ENCODE measurements at places on chromosomes 2 and 18.

DNA sequence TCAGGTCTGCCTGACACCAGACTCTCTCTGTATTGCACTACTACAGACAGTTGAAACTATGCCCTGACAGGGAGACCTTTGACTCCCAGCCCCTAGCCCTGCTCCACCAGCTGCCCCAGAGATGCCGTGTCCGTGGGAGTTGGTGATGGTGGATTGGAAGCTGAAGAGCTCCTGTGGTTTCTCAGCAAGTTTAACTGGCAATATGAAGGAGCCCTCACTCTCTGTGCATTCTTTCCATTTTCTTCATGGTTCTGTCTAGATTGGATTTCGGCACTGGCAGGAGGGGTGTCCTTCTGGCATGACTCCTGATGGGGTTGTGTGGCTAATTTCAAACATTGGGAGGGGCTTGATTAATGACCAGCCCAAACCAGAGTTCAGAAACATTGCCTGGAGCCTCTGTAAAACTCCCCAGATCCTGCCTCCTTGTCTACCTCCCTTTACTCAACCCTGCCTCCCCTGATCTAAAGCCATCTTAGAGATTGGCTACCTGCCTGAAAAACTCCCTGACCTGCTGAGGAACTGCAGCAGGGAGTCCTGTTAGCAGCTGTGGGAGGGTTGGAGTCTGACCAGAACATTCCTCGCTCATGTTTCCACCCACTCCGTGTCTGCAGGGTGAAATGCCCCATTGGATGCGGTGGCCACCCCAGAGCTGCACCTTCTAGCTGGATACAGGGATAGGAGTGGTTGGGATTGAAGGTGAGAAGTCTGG lies 206.9 kb upstream of the SPRED2 start:
- DNase-seq = peak; percentile 61

DNA sequence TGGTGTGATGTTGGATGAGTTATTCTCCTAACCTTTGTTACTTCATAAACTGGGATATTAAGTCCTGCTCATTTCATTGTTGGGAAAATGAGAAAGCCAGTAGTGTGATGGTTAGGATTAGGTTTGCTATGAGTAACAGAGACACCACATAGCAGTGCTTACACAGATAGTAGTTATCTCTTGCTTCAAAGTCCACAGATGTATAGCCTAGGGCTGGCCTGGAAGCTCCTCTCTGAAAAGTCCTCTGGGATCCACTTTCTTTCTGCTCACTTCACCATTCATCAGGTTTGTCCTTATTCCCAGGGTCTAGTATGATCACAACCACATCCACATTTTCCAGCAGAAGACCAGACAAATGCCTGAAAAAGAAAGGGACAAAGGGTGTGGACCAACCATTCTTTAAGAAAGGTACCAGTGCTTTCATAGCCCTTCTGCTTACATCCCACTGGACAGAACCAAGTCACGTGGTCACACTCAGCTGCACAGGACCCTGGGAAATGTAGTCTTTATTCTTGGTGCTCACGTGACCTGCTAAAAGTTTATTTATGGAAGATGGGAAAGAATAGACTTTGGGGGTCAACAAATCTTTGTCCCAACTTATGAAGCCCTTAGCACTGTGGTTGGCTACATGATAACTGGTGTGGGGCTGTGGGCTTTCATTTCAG lies 108.9 kb downstream of the INSIG2 start:
- DNase-seq = no peak

DNA sequence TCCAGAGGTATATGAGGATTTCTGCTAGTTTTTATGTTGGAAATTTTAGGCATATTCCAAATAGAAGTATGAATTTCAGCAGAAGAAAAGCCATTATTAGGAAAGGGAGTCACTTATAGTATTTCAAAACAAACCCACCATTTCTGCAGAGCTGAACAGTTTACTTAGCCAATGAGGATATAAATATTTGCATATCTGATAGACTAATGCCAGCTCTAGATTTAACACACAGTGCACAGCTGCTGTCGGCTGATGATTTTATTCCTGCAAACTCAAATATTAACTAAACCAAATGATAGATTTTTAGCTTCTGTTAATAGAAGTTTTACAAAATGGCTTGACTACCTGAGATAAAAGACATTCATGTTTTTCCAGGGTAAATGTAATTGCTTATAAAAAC lies 375.8 kb upstream of the FANCL start:
- DNase-seq = no peak

DNA sequence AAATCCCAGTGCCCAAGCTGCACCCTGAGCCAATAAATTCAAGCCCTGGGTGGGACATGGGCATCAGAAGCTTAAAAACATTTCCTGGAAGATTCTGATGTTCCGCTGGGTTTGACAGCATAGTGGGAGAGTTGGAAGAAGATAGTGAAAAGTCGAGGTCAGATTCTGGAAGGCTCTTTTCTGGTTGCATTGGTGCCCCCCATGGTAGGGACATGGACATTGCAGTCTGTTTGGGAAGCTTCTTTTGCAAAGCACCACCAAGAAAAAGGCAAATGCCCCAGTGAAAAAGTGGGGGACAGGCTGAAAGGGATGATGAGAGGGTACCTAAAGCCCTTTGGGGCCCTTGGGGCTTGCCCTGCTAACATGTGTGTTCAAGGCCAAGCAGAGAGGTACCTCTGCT lies 21.0 kb downstream of the MERTK start:
- DNase-seq = no peak

DNA sequence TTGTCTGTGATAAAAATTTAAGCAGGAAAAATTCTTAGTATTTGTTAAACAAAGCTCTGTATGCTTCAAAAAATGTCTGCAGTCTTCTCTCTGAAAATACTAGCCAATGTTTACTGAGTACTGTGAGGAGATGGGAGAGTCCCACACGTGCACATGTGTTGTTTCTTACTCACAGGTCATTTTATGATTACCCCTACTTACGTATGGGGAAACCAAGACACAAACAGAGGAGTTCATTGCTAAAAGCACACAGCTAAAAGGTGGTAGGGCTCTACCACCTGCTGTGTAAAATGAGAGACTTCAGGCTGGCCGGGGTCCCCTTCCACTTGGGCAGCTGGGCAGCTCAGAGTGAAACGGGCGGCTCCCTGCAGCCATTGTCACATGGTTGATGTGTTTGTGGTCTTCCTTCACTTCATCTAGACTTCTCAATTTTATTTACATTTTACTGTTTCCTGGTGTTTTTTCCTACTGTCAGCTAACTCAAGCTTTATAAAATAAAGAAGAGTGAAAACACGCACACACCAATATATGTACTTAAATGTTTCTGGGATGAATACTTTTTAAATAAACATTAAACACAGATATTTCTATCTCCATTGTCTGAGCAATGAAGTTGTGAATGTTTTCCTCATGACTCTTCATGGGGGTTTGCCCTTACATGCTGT lies 71.2 kb downstream of the MBP start:
- no peak for DNase-seq

- no peak for DNase-seq
These were observed 509.6 kb upstream of the TCF4 start for GRCh38 chr18:56097621-56098020.

DNA sequence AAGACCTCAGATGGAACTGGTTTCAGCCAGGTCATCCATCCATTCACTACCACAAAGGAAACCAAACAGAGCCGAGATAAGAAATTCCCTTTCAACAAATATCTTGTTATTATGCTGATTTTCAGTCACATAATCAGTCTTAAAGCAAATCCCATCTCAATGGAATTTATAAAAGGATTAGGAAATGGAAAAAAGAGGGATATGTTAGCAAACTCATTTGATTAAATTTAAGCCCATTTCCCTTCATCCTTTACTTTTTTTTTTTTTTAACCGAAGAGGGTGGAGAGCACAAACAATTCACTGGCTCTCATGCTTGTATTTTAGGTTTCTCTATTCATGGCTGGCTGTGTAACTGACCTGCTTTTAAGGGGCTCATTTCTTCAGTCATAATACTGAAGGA lies 109.0 kb upstream of the GATA6 start:
- no peak for DNase-seq

GRCh38 chr18:8699126-8699525 lies 6.2 kb upstream of the MTCL1 start:
- no peak for DNase-seq

GRCh38 chr2:70995426-70995729 lies 705 bp upstream of the TEX261 start:
- DNase-seq = no peak

GRCh38 chr2:127893494-127893893 lies 7.7 kb upstream of the AMMECR1L start:
- DNase-seq = no peak

DNA sequence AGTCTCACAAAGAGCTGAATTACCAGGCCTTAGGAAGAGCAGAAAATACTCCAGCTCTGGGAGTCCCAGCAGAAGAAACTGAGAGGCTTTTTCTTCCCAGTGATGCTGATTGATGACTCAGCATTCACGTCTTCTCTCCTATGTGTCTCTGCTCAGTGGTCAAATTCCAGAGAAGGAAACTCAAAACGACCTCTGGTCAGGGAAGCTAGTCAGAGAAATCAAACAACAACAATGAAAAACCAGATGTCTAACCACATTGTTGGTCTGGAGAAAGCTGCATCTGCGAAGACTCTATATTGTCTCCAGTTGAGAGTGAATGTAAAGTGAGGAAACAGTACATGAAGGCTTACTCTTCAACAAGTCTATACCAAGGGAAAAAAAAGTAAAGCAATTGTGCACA lies 28.6 kb upstream of the CERS6 start:
- DNase-seq = no peak

DNA sequence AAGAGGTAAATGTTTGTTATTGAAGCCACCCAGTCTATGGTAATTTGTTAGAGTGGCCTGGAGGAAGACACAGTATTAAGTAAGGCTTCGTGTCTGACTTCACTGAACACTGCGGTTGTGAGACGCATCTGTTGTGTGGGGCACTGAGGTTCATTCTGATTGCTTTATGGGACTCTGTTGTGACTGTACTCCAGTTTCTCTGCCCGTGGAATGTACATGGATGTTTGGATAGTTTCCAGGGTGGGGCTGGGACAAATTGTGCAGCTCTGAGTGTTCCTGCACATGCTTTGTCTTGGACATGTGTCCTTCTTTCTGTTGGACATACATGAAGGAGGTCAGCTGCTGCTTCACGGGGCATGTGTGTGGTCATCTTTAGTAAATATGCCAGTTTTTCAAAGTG lies 58.6 kb downstream of the ODC1 start:
- DNase-seq = no peak

DNA sequence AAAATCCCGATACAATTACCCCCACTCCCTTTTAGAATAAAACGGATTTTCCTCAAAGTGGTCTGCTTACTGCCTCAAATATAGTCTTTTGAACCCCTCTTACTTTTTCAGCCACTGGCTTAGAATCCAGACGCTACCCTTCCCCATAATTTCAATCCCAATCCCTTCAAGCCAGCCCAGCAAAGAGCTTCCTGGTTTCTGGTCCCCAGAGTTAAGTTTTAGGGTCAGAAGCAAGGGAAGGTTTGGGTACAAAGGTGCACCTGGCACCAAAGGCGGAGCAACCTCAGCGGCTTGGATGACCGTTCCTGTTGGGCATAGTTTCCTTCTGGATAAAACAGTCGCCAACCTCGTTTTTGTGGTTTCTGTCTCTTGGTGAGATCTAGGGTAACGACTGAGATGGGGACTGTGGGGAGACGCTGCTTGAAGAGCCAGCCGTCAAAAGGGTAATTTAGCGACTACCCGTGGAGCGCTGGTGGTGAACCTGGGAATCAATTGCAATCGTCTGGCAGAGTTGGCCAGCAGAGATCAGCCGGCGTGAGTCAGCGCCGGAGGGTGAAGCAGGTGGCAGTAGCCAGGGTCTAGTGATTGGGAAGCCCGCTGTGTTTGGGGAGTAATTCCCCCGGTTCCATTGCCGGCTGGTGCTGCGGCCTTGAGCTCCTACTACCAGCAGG lies 1.6 kb downstream of the FEV start:
- DNase-seq = no peak

Data from breast epithelium (tissue), 4 donors.